ENCODE measurements at places on chromosomes 13 and 19. TPM values are rescaled to one million over a fixed set of nuclear protein-coding genes. Genes with fewer than 3 reads are reported as not detected.

Gene TNFSF13B
- total RNA-seq: 1.0 TPM

Gene ZNF486
- total RNA-seq: 6.8 TPM

Gene CYSLTR2
- total RNA-seq: not detected

Gene NDUFA13
- total RNA-seq: 221 TPM

Gene NLRP5
- total RNA-seq: not detected

Gene CACNA1A
- total RNA-seq: 0.13 TPM
